ENCODE measurements at places on chromosomes 5 and 9. TPM values are rescaled to one million over a fixed set of nuclear protein-coding genes. Genes with fewer than 3 reads are reported as not detected.
A peak's percentile ranks its signal among the peaks of the same experiment; 100 is the strongest.

DNA sequence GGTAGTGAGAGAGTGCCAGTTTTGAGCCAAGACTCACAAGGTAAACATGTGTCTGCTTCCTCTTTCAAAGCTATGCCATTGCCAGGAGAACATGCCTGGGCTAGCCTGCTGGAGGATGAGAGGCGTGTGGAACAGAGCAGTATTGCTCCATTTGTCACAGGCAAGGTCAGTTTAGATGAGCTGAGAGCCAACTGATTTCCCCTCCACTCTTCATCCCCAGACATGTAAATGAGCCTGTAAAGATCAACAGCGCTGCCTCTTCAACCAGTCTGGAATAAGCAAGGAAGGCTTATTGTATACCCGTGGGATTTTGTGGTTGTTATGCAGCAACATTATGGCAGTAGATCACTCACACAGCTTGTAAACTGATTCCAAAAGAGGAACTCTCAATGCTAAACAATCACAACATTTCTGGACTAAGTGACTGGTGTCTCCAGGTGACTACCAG is 8.2 kb upstream of the GDNF start:
- no peak overlapping the region for H3K27ac ChIP-seq
- no peaks in the 10 kb centered on the region for H3K4me1 ChIP-seq
- H3K4me3 ChIP-seq, result no peak overlapping the region
- H3K36me3 ChIP-seq, result no peaks in the 10 kb centered on the region
- no peak for DNase-seq

GRCh38 chr5:36457511-36458270 is 148.7 kb upstream of the SLC1A3 start:
- no peak overlapping the region for H3K27ac ChIP-seq
- H3K4me1 ChIP-seq, result no peaks in the 10 kb centered on the region
- H3K36me3 ChIP-seq, result no peaks in the 10 kb centered on the region
- no peaks in the 10 kb centered on the region for H3K27me3 ChIP-seq
- DNase-seq, result no peak

GRCh38 chr5:124675931-124676846 is 70.2 kb downstream of the ZNF608 start:
- H3K27ac ChIP-seq, result no peak overlapping the region
- H3K4me1 ChIP-seq, result peaks cover 50% of the 10 kb centered on the region
- no peaks in the 10 kb centered on the region for H3K27me3 ChIP-seq
- no peaks in the 10 kb centered on the region for H3K36me3 ChIP-seq
- no peak for DNase-seq
- no peak overlapping the region for H3K4me3 ChIP-seq

GRCh38 chr9:131149688-131150053 is 24.3 kb downstream of the NUP214 start:
- no peak overlapping the region for H3K27ac ChIP-seq
- no peaks in the 10 kb centered on the region for H3K27me3 ChIP-seq
- peaks cover 93% of the 10 kb centered on the region for H3K36me3 ChIP-seq
- no peak for DNase-seq
- H3K4me3 ChIP-seq, result no peak overlapping the region
- no peaks in the 10 kb centered on the region for H3K4me1 ChIP-seq

The SPINK4 gene
- total RNA-seq, result not detected

GRCh38 chr9:137916540-137916939 is 39.0 kb downstream of the CACNA1B start:
- DNase-seq, result no peak
- no peaks in the 10 kb centered on the region for H3K36me3 ChIP-seq
- H3K4me3 ChIP-seq, result no peak overlapping the region
- H3K27ac ChIP-seq, result no peak overlapping the region
- no peaks in the 10 kb centered on the region for H3K4me1 ChIP-seq

The CDC26 gene
- total RNA-seq, result 34.0 TPM

The NUTM2F gene
- total RNA-seq, result not detected

- no peaks in the 10 kb centered on the region for H3K36me3 ChIP-seq
- H3K27ac ChIP-seq, result peak overlapping the region; percentile 93
- DNase-seq, result no peak
- H3K27me3 ChIP-seq, result no peaks in the 10 kb centered on the region
- no peak overlapping the region for H3K4me3 ChIP-seq
These were observed 158.2 kb downstream of the MACROH2A1 start for GRCh38 chr5:135240781-135241360.

GRCh38 chr9:109537288-109537687 is 39.2 kb upstream of the PTPN3 start:
- no peaks in the 10 kb centered on the region for H3K4me1 ChIP-seq
- no peak overlapping the region for H3K27ac ChIP-seq
- no peaks in the 10 kb centered on the region for H3K27me3 ChIP-seq
- no peak overlapping the region for H3K4me3 ChIP-seq
- no peak for DNase-seq

- no peaks in the 10 kb centered on the region for H3K4me1 ChIP-seq
- peaks cover 31% of the 10 kb centered on the region for H3K27me3 ChIP-seq
- no peak overlapping the region for H3K27ac ChIP-seq
- peak overlapping the region; percentile 35 for H3K4me3 ChIP-seq
- no peaks in the 10 kb centered on the region for H3K36me3 ChIP-seq
These were observed 1.4 kb upstream of the GABRB2 start for GRCh38 chr5:161547738-161548486.

DNA sequence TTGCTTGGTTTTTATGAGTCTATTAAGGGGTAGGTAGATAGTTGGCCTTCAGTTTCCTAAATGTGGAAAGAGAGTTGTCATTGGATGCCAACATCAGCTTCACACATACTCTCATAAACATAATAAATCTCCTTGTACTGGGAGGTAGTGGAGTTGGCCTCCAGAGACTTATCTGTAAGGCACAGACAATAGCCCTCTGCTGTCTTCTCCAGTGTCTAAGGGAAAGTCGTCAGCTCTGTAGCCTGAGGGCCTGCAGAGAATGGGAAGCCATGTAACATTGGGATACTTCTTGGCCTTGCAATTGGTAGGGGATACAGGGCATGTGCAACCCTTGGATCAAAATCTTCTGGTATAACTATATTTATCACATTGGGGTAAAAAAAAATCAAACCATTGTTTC is 331.9 kb upstream of the KLF9 start:
- H3K27ac ChIP-seq, result no peak overlapping the region
- H3K4me3 ChIP-seq, result no peak overlapping the region
- no peaks in the 10 kb centered on the region for H3K4me1 ChIP-seq

The GGTA1 gene
- total RNA-seq, result 11.7 TPM

The ERGIC1 gene
- total RNA-seq, result 78.0 TPM

DNA sequence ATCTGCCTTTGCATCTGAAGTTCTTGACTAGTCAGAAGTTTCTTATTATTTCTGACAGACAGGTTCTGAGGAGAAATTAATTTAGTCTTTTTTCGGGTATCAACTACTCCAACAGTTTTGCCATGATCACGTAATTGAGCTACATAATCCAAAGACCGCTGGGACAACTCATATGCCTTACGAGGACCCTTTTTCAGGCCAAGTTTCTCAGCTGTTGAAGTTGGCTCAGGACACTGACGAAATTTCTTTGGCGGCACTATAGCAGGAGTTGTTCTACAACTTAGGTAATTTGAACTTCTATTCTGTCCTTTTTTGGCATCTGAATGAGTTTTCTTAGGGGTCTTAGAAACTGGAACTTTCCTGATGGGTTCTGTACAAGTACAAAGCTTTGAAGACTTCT is 27.2 kb downstream of the SETX start:
- no peak overlapping the region for H3K4me3 ChIP-seq
- peak overlapping the region; percentile 64 for H3K27ac ChIP-seq
- peaks cover 64% of the 10 kb centered on the region for H3K36me3 ChIP-seq

DNA sequence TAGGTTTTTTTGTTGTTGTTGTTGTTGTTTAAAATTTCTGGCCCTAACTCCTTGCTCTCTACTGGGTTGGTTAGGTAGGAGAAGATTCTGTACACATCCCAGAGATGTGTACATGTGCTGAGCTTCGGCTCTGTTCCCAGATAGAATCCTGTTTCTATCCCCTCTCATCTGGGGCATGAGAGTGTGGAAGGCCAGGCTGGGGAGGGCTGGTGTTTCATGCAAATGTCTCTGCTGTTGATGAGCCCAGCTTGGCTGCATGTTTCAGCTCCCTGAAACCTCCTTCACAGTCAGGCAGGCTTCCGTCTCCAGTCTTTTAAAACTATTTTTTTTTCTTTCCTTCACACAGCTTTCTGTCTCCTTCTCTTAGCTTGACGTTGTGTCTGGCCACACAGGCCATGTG is 526.9 kb upstream of the KLF4 start:
- no peaks in the 10 kb centered on the region for H3K27me3 ChIP-seq
- no peaks in the 10 kb centered on the region for H3K4me1 ChIP-seq
- DNase-seq, result no peak
- no peak overlapping the region for H3K4me3 ChIP-seq
- H3K27ac ChIP-seq, result no peak overlapping the region

The CCDC192 gene
- not detected for total RNA-seq

GRCh38 chr5:56012281-56012963 is 17.7 kb upstream of the IL6ST start:
- H3K4me3 ChIP-seq, result no peak overlapping the region
- no peak for DNase-seq
- no peaks in the 10 kb centered on the region for H3K36me3 ChIP-seq
- no peaks in the 10 kb centered on the region for H3K27me3 ChIP-seq

DNA sequence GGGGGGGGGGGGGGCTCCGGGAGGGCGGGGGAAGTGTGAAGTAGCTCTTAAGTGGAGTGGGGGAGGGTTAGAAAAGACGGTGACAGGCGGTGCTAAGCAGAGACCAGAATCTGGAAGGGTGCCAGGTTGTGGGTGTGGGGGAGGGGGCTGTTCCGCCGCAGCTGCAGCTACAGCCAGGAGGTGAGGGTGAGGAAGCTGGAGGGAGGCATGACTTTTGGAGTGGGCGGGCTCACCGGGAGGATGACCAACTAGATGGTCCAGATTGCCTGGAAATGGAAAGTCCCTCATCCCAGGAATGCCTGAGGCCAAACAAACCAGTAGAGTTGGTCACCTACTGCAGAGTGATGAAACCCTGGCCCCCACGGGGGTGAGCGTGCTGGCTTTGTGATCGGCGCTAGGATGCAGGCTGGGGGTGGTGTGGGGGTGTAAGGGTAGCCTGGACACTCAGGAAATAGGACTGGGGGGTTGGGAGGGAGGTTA is 158.1 kb upstream of the SHB start:
- H3K27me3 ChIP-seq, result peaks cover 9% of the 10 kb centered on the region
- H3K36me3 ChIP-seq, result no peaks in the 10 kb centered on the region
- no peaks in the 10 kb centered on the region for H3K4me1 ChIP-seq
- no peak overlapping the region for H3K4me3 ChIP-seq

The DOCK8 gene
- total RNA-seq, result 2.1 TPM

DNA sequence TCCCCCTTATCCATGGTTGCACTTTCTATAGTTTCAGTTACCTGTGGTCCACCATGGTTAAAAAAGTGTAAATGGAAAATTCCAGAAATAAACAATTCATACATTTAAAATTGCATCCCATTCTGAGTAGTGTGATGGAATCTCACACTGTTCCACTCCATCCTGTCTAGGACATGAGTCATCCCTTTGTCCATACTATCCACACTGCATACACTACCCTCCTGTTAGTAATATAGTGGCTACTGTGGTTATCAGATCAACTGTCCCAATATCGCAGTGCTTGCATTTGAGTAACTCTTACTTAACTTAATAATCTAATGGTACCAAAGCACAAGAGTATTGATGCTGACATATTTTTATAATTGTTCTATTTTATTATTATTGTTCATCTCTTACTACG is 100.7 kb downstream of the RAB3C start:
- no peaks in the 10 kb centered on the region for H3K4me1 ChIP-seq
- no peak overlapping the region for H3K4me3 ChIP-seq
- no peaks in the 10 kb centered on the region for H3K27me3 ChIP-seq
- DNase-seq, result no peak
- no peaks in the 10 kb centered on the region for H3K36me3 ChIP-seq
- no peak overlapping the region for H3K27ac ChIP-seq

DNA sequence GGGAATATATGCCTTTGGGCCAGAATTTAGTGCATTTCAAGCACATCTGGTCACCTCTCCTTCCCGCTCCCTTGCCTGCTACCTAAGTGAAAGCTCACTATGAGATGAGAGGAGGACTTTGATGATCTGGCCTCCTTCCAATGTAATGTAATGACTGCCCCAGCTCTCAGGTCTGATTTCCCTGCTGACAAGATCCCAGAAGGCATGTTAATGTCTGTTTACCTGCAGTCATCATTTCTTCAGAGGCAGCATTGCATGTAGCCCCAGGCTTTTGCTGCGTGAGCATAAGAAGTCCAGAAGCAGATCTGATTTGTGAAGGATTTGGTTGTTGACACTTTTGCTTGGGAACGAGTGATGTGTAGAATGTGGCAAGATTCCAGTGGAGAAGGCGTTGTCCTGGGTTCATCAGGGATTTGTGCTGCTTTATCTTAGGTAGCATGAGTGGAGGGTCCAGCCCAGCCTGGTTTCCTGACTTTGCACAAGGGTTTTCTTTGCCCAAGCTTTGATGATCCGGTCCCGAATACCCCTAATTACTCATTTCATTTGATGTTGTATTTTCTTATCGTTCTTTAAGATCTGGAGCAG is 192.7 kb downstream of the GOLPH3 start:
- H3K27me3 ChIP-seq, result no peaks in the 10 kb centered on the region
- no peak overlapping the region for H3K4me3 ChIP-seq
- DNase-seq, result no peak
- H3K36me3 ChIP-seq, result no peaks in the 10 kb centered on the region
- H3K4me1 ChIP-seq, result peaks cover 3% of the 10 kb centered on the region
- no peak overlapping the region for H3K27ac ChIP-seq

The LCN15 gene
- total RNA-seq, result not detected

DNA sequence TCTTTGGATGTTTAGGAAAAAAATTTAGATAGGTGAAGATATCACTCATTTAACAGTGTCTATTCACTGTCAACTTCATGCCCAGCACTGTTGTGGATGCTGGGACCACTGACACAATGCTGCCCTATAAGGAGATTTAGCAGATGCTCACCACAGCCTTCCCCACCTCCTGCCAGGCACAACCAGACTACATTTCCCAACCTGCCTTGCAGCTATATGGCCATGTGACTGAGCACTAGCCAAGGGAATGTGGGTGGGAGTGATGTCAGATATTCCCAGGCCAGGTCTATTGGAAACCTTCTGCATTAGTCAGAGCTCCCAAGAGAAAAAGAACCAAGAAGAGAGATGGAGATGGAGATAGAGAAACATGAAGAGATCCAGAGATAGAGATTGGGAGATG is 302.6 kb upstream of the TAS2R1 start:
- no peak for DNase-seq
- H3K4me3 ChIP-seq, result no peak overlapping the region
- no peaks in the 10 kb centered on the region for H3K36me3 ChIP-seq
- no peaks in the 10 kb centered on the region for H3K27me3 ChIP-seq
- H3K4me1 ChIP-seq, result no peaks in the 10 kb centered on the region
- no peak overlapping the region for H3K27ac ChIP-seq

DNA sequence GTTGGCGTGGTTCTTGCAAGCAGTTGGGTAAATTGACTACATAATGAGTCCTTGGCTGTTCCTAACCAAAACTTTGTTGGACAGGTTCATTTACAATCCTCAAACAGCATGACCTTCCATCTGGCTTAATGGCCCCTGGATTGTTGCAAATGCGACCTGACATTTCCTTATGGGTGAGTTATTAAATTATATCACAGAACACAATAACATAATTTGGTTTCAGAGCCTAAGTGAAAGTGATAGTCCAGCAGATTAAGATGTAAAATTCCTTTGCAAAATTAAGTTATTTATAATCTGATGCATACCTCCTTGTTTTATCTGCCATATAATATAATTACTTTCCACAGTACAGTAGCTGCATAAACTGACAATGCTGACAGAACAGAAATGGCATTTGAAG is 224.4 kb downstream of the TUSC1 start:
- DNase-seq, result no peak
- H3K27me3 ChIP-seq, result no peaks in the 10 kb centered on the region
- no peak overlapping the region for H3K4me3 ChIP-seq
- H3K4me1 ChIP-seq, result no peaks in the 10 kb centered on the region
- no peaks in the 10 kb centered on the region for H3K36me3 ChIP-seq

Data from gastrocnemius medialis (tissue), 4 donors.